Erythroblast (primary cell): ENCODE measurements at places on chromosomes 2 and 18.
A peak's percentile ranks its signal among the peaks of the same experiment; 100 is the strongest.

GRCh38 chr18:67896451-67896850, 379.9 kb upstream of the DSEL start:
- no peak for DNase-seq

GRCh38 chr18:71371951-71372605, 1083.2 kb downstream of the SOCS6 start:
- no peak for DNase-seq

GRCh38 chr2:237437566-237437965, 23.6 kb upstream of the COL6A3 start:
- DNase-seq = no peak

DNA sequence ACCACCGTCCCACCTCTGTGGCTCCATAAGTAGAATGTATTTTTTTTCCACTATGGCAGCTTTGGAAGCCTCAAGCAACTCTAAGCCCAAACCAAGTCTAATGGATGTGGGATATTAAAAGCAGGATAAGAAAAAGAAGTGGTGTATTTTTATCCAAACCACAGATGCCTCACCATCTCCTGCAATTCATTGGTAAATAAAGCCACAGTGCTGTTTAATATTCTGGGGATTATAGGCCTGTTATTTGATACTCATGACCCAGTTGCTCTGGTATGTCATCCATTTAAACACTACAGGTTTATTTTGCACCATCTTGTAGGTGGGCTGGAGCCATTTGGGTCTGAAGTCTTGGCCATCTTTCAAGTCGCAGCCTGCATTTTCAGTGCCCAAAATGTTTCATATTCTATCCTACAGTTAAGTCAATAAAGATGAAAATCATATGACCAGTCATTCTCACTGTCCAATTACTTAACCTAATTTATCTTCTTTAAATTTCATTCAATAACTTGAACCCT, 279.5 kb upstream of the EPHA4 start:
- no peak for DNase-seq

DNA sequence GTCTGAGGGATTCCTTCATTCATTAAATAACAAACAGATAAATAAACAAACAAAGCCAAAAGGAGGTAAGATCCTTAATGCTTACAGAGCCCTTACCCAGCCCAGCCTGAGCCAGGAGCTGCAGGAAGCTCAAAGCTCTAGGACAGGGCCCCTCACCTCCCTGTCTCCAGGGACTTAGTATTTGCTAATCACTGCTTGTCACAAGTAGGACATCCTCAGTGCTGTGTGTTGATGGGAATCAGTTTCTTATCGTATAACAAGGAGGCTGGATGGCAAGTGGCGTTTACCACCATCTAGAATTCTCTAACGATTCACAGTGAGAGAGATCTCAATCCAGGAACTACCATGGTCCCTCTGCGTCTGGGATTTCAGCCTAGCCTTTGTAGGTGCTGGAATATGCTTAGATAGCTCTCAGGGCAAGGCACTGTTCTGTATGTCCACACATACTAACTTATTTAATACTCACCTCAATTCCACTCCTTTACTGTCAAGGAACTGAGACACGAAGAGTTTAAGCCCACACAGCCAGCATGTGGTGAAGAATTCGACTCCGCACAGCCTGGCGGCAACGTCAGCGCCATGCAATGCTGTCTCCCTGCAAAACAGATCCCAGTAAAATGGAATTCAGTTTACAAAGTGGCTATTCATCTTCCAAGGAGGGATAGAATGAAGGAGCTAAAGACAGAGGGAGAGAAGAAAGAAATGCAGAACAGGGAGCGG, 164.8 kb downstream of the MYCN start:
- no peak for DNase-seq

DNA sequence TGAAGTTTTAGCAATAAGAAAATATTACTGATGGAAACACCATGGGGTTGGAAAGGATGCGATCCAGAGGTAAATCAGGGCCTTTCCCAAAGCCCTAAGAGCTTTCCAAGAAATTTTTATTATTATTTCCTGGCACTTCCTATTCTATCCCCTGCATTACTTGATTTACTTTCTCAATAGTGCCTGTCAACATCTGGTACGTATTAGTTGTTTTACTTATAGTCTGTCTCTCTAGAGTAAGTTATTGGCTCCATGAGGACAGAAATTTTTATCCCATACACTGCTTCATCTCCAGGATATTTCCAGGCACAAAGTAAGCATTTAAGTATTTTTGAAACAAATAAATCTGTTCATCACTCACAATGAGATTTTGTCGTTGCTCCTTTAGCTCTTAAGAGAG, 18.1 kb downstream of the PPP4R1 start:
- DNase-seq = no peak

GRCh38 chr2:240874715-240875227, 6.1 kb downstream of the AGXT start:
- DNase-seq = no peak

DNA sequence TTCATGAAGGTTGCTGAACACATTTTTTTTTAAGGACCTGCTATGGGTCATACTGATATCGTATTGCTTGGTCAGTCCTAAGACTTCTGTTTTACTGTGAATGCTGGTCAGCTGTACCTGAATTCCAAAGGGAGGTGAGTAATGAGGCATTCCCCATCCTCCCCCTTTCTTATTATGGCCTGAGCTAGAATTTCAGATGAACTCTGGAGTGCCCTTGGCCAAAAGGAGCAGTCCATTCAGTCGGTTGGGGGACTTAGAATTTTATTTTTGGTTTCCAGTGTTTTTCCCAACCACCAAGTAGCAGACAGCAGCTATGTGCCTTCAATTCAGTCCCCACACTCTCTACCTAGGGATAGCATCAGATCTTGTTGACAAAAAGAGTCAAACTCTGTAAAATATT, 26.9 kb upstream of the PDCL3 start:
- no peak for DNase-seq

GRCh38 chr2:201254081-201254730, 6.1 kb upstream of the CASP8 start:
- DNase-seq = peak; percentile 14

GRCh38 chr18:58249712-58250111, 205.7 kb downstream of the NEDD4L start:
- no peak for DNase-seq

DNA sequence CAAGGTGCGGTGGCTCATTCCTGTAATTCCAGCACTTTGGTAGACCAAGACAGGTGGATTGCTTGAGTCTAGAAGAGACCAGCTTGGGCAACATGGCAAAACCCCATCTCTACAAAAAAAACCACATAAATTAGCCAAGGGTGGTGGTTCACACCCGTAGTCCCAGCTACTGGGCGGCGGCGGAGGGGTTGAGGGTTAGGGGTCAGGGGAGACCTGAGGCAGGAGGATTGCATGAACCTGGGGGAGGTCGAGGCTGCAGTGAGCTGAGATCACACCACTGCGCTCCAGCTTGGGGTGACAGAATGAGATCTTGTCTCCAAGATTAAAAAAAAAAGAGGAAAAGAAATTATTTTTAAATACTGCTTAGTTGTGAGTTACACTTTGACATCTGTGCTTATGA, 1.3 kb upstream of the HTR2B start:
- no peak for DNase-seq

DNA sequence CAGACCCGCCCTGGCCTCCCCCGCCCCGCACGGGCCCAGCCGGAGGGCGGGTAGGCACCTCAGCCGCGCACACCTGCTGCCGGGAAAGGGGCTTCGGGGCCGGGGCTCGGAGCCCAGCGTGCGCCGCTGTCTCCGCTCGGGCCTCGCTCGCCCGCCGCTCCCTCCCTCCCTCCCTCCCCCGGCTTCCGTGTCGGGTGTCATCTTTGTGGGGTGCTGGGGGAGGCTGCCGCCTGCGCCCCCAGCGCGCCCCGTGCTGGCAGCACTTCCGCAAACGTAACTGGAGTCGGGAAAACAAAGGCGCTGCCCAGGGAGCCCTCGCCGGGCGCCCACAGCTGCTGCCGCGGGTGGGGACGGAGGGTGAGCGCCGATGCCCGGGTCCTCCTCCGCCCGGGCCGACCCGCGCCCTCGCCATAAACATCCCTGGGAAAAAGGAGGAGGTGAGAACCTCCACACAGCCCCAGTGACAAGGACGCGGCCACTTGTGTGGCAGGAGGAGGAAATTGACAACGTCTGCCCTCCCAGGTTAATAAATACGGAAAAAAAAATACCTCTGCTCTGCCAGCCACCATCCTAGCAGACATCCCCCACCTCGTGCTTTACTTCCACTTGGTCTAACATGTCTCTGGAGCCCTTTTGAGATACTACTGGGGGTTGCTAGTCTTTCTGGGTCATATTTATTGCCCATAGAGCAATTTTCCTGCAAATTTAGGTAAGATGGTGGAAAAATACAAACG, 550 bp downstream of the MFSD6 start:
- peak; percentile 52 for DNase-seq

DNA sequence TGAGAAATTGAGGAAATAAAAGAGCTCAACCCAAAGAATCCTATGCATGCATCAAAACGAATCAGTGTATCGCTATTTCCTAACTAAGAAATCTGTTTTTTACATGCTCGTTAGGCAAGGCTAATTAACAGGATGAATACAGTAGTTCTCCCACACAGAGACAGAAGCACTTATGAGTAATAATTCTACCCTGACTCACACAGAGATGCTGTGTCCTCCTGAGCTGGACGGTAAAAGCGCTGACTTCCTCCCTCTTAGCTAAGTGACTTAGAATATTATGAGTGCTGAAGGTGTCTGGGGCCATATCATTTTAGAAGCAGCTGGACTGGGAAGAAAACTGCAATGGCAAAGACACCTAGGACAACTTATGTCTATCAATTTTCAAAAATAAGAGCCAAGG, 18.5 kb downstream of the PLEKHM3 start:
- DNase-seq = no peak

GRCh38 chr2:65940856-65941255, 494.1 kb upstream of the MEIS1 start:
- DNase-seq = no peak

DNA sequence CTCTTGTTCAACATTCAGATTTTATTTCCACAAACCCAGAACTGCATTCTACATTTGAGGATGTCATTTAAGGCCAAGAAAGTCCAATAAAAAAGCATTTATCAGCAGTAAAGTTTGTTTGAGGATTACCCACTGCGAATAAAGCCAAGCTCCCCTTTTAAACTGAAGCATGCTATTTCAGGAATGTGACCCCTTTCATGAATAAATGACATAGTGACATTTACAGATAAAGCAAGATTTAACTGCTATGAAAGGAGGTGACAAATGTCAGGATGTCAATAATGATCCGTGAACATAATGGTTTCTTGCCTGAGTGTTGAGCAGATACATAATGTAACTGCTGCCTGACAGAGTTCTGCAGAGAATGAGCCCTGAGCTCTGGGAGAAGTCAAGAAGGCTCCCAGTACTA, 146.3 kb downstream of the TDRD15 start:
- DNase-seq = no peak

- DNase-seq = peak; percentile 33
These were observed at the start of gene CCBE1 for GRCh38 chr18:59697236-59697932. TSS of gene CCBE1 (minus strand) at chr18:59697423.

DNA sequence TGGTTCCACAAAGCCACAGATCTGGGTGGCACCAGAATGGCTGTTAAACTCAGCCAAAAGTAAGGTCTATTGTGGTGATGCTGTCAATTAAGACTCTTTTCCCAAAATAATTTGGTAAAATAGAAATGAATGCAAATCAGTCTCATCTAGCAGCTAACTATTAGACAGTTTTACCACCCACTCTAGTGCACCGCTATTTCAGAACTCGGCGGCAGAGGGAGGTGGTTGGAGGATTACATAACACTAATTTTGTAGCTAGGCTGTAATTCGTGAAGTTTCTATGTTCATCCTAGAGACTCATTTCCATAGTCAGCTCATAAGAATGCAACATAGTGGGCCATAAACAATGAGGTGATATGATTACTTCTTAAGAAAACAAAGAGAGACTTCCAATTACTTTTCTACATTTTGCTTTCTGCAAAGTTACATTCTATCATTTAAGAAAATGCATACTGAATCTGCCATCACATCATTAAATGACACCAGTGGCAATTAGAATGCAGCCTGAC, 413.8 kb downstream of the FBXO15 start:
- DNase-seq = no peak

GRCh38 chr2:86476092-86476491, 34.9 kb downstream of the KDM3A start:
- DNase-seq = no peak

- no peak for DNase-seq
These were observed 35.9 kb downstream of the ARHGAP25 start for GRCh38 chr2:68770271-68771111.

DNA sequence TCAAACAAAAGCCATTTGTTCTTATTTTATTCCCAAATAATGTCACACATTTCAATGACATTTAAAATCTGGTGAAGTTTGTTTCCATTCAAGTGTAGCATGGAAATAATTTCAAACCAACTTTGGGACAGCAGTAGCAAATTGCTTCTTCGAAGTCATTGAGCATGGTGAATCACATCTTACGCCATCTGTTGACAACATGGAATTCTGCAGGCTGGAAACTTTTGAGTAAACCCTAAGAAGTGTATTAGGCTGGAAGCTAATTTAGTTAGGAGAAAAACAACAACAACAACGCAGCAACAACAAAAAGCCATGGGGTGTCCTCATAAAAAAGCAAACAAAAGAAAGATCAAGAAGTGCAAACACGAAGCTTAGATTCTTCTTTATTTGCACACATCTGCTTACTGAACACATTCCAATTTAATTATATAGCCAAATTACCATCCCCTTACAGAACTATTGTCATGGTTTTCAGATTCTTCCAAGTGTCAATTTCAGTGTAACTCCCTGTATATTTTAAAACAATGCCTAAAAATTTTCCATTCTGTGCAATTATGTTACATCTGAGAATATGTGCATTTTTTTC, 659.0 kb upstream of the CDH7 start:
- peak; percentile 1 for DNase-seq

- DNase-seq = no peak
These were observed 122.9 kb upstream of the KLF7 start for GRCh38 chr2:207288628-207289027.
